NCI-H1417 treated with DMSO at 0.1 percent for 48 hours (cell line): ENCODE measurements at places on chromosomes 12 and 14.

DNA sequence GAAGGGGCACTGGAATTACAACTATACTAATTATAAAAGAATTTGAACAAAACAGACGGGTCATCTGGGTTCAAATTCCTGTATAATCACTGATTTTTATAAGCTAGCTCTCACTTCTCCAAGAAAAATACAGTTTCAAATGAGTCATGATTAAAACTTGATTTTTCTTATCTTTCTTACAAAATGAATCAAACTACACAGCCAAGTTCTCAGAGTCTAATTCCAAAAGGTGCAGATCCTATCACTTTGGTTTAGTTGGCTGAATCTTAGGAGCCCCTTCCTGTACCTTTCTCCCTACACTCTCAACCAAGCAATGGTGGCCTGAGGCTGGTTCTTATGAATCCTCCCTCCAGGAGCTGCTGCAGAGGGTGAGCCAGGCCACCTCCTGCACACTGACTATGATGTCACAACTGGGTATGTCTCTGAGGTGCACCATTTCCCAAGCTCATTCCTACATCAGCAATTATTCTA, 43.8 kb upstream of the BMP4 start:
- DNase-seq = no peak

GRCh38 chr14:38442208-38442607, 186.3 kb upstream of the CLEC14A start:
- DNase-seq = no peak

DNA sequence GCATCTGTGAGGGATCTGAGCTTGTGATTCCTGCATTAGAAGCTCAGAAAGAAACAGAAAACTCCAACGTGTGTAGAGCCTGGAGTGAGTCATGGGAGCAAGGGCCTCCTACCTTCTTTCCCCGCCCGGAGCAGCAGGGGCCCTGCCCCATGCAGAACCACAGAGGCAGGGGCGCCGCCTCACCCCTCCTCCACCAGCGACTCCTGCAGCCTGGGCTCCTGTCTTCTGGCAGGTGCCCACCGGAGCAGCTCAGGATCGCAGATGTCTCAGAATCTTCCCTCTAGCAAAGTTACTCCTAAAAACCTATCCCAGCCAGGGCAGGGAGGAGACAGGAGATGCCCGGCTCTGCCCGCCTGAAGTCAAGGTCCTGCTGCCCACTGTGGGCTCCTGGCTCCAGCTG, 58.7 kb downstream of the STX2 start:
- DNase-seq = no peak

DNA sequence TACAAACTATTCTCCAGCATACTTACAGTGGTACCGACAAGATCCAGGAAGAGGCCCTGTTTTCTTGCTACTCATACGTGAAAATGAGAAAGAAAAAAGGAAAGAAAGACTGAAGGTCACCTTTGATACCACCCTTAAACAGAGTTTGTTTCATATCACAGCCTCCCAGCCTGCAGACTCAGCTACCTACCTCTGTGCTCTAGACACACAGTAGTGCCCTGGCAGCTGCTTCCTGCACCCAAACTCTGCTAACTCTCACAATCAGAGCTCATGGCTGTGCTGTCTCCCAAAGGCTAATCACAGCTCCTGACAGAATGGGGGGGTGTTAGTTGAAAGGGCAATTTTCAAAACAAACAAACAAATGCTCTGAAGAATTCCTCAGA, 95.2 kb upstream of the OR4E1 start:
- DNase-seq = no peak

GRCh38 chr12:43899574-43899973, 63.7 kb downstream of the TMEM117 start:
- DNase-seq = no peak

GRCh38 chr14:52348279-52348678, 34.2 kb downstream of the PTGER2 start:
- DNase-seq = no peak

- DNase-seq = no peak
These were observed 67.6 kb upstream of the GPATCH2L start for GRCh38 chr14:76083796-76084765.

- DNase-seq = no peak
These were observed 79.0 kb downstream of the ARL6IP4 start for GRCh38 chr12:123059500-123059899.

DNA sequence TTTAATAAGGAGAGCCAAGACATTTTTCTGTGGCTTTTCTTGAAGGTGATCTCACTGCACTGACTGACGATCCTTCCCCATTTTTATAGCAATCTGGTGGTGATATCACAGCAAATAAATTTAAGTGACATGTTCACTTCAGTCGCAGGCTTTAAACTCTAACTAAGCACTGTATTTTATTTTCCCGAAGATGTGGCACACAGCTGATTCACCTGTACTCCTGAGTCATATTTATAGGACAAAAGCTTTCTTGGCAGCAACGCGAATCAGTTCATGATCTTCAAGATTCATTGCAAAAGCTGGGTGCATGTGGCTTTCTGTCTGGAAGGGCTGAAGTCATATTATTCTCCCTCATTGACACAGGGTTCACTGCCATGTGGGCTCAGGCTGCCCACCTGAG, 79.8 kb upstream of the TUNAR start:
- DNase-seq = no peak

DNA sequence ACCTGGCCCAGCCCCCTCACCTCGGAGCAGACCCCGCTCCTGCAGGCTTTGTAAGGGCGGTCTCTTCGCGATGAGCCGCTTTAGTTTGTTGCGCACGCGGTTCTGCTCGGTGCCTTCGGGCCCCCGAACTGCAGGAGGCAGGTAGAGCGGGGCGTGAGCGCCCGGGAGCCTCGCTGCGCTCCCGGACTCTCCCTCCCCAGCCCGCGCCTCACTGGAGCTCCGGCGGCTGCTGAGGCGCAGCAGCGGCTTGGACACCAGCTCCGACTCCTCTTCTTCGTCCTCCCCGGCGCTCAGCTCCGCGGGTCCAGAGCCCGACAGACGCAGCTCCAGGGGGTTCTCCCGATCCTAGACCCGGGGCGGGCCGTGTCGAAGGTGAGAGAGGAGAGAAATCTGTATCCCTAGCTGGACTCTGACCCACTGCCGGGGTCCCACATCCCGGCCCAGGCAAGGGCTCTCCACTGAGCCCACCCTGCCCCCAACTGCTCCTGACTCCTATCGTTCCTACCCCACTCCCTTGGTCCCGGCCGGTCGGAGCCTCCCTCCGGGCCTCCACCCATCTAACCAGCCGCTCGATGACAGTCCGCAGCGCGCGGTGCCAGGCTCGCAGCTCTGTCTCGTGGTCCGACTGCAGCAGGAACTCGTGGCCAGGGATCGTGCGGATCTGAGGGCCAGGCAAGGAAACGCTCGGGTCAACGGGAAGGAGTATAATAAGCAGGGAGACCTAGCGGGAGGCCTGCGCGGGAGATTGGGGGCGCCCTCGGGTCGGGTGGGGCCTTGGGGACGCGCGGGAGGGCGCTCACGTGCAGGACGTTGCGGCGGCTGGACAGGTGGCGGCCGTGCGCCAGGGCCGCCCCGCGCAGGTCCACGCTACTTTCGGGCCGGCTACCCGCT, 4.2 kb downstream of the ARHGAP9 start:
- DNase-seq = no peak

GRCh38 chr14:84874436-84874835, 655.5 kb upstream of the FLRT2 start:
- DNase-seq = no peak

- DNase-seq = no peak
These were observed 182.2 kb upstream of the GSC start for GRCh38 chr14:94952097-94952496.
